ENCODE measurements at places on chromosomes 7 and 10.

DNA sequence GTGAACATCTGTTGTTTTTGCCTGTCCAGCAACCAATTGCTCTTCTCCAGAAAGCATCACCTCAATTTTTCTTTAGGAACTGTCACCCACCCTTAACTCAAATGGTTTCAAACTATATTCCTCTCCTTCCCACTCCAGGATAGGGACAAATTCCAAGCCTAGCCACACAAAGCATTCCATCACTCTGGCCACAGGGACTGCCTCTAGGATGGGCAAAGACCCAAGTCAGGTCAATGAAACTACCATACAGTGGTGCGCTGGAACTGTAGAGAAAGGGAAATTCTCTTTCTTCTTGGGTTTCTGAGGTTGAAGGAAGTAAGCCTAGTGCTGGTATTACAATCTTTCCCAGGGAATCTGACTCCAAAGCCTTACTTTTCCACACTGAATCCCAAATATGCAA is 3.6 kb downstream of the MICU1 start:
- DNase-seq, result no peak

- no peak for DNase-seq
Measured at GRCh38 chr7:24609059-24609458, 35.8 kb downstream of the PALS2 start.

DNA sequence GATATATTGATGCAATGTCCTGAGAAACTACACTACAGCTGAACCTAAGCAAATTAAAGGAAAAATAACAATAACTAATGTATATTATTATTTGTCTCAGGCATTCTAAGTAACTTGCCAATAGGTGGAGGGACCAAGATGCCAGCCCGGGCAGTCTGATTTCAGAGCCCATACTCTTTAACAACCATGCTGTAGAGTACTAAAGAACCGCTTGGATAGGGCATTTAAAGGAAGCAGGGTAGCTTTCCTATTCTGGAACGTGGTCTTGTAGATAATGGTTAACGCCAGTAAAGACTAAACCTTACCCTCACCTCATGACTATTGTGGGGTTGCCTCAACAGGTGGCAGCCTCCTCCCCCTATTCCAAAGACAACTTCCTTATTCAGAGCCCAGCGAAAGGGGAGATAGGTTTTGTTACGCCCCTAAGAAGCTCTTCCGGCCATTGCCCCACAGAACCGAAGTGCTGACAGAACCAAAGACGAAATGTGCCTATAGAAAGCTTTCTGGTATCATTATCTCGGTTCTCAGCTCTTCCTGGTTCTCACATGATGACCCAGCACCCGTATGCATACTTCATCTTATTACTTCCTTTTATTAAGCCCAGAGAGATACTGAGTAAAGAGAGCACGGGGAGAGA is 707 bp upstream of the C1GALT1 start:
- DNase-seq, result peak; percentile 17

GRCh38 chr10:43421201-43421507 is 12.2 kb upstream of the HNRNPF start:
- DNase-seq, result no peak

GRCh38 chr10:78867555-78867939 is 201.2 kb upstream of the ZMIZ1 start:
- no peak for DNase-seq

GRCh38 chr10:31754803-31755624 is 173.6 kb downstream of the ARHGAP12 start:
- DNase-seq, result no peak

- DNase-seq, result no peak
Measured at GRCh38 chr10:112124866-112125265, 58.7 kb downstream of the GPAM start.

- no peak for DNase-seq
Measured at GRCh38 chr10:77401683-77402082, 235.9 kb downstream of the KCNMA1 start.

GRCh38 chr7:21426286-21427181 is 1.3 kb upstream of the SP4 start:
- no peak for DNase-seq

DNA sequence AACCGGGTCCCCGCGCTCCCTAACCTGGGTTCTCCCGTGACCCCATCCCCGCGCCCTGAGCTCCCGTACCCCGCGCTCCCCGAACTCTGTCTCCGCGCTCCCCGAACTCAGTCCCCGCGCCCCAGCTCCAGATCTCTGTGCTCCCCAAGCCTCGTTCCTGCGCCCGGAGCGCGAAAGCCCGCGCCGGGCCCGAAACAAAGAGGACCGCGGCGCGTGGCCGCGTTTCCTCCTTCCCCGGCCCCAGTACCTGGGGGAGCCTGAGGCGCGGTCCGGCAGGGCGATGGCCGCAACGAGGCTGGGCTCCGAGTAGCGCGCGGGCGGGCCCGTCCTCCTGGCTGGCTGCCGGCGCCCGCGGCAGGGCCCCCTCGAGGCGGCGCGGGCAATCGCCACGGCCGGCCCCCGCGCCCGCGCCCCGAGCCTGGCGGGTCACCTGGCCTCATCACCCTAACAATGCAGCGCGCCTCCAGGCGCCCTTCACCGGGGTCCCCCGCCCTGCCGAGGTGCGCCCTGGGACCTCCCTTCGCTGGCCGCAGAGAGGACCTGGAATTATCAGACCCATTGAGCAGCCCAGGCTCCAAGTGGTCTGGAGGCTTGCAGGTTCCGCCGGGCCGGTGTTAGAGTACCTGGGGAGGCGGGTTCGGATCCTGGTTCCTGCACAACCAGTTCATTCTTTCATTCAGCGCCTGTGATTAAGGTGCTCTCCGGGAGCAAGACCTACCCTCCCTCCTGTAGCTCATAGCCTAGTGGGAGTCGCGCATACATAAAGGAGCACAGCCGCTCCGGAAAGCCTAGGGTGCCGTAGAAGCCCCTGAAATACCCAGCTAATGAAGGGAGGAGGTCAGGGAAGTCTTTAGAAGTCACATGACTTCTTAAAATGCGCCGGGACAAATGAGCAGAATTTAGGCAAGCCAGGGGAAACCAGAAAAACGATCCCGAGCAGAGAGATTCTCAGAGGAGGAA is at the start of gene TNS3:
Gene TNS3 (minus strand): TSS at position 308 of the 960 bp plus-strand sequence. CDS start 142,475 bp downstream, outside the sequence.
- DNase-seq, result no peak

- DNase-seq, result no peak
Measured at GRCh38 chr7:36448781-36449379, 59.2 kb downstream of the ANLN start.

- no peak for DNase-seq
Measured at GRCh38 chr7:44244282-44244681, 43.5 kb downstream of the YKT6 start.

DNA sequence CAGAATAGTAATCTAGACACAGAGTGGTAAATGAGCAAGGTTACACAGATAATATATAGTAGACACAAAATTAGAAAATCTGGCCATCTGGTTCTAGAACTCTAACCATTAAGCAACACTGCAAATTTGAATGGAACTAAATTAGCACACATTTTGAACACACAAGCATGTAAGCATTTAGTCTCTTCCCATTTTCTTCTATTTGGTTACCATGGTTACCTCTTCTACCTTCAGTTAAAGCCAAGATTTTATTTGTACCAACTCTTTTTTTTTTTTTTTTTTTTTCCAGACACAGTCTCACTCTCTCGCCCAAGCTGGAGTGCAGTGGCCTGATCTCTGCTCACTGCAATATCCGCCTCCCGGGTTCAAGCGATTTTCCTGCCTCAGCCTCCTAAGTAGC is 790.5 kb downstream of the MAGI2 start:
- DNase-seq, result no peak

- no peak for DNase-seq
Measured at GRCh38 chr7:122268101-122268500, 36.4 kb downstream of the FEZF1 start.

DNA sequence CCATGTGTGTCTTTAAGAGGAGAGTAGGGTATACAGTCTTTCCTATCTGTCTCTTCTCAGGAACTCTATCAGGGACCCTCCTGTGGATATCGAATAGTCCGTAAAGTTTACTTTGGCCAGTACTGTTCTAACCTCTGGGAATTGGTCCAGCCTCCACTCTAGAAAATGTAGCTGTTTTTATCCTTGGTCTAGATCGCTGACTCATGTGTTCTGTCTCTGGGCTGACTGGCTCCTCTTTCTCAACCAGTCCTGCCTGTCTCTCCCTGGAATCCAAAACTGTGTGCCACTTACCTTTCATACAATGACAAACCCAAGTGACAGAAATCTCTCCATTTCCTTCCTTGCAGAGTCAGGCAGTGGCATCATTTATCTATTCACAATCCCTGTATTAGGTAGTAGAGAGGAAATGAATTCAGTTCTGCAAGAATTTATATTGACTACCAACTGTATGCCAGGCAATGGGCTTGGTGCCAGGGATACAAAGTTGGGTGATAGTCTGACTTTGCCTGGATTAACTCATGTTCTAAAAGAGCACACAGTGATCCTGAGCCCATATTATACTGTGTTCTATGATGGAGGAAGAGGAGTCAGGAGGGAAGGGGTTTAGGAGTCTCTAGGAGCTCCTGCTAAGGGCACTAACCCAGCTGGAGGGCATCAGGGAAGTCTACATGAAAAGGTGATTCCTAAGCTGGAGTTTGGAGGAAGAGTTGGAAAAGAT is 232.7 kb downstream of the LRMDA start:
- DNase-seq, result no peak

GRCh38 chr7:102140952-102141370 is 145.7 kb upstream of the SH2B2 start:
- DNase-seq, result no peak

GRCh38 chr7:42471573-42472174 is 234.7 kb upstream of the GLI3 start:
- DNase-seq, result no peak

Data from stimulated activated CD8-positive, alpha-beta memory T cell treated with anti-CD3 and anti-CD28 coated beads, Interleukin-12 subunit alpha, Interleukin-12 subunit beta, amount 100 ng/mL, for 4 hours (primary cell).